ENCODE measurements at places on chromosomes 2 and 18. TPM values are rescaled to one million over a fixed set of nuclear protein-coding genes. Genes with fewer than 3 reads are reported as not detected.

Gene TUBA3E
- 80.0 TPM for total RNA-seq

Gene RPRD1A
- total RNA-seq = 45.5 TPM

Gene TFCP2L1
- total RNA-seq = 0.30 TPM

Gene PLEK
- 7.2 TPM for total RNA-seq

Gene MLPH
- 79.0 TPM for total RNA-seq

Gene UGT1A10
- total RNA-seq = not detected

Gene FHL2
- total RNA-seq = 1,619 TPM

Gene FSHR
- total RNA-seq = 0.14 TPM

Gene HOXD1
- total RNA-seq = not detected

Gene RPRM
- total RNA-seq = not detected

Gene COL4A3
- 5.5 TPM for total RNA-seq

Gene COL6A3
- 84.5 TPM for total RNA-seq

Gene FOXI3
- total RNA-seq = not detected

Gene SH3RF3
- total RNA-seq = 8.0 TPM

Gene NCKAP5
- total RNA-seq = 4.3 TPM

Gene ACADL
- 0.76 TPM for total RNA-seq

Gene LIMS2
- 260 TPM for total RNA-seq

Gene LCT
- total RNA-seq = not detected

Gene DES
- 13,356 TPM for total RNA-seq

Gene CYTIP
- 1.7 TPM for total RNA-seq

Gene FRZB
- 1.3 TPM for total RNA-seq

Gene PLA2R1
- total RNA-seq = 3.4 TPM

Gene CSRNP3
- 5.1 TPM for total RNA-seq

Gene PRSS56
- 0.11 TPM for total RNA-seq

Gene INPP1
- 16.0 TPM for total RNA-seq

Gene CHN1
- total RNA-seq = 11.7 TPM

Gene MYO7B
- 0.46 TPM for total RNA-seq

Gene M1AP
- total RNA-seq = not detected

Gene ST8SIA5
- total RNA-seq = 2.6 TPM

Gene HMSD
- total RNA-seq = not detected

Gene ZC3H6
- total RNA-seq = 16.1 TPM

Gene PAIP2B
- total RNA-seq = 64.9 TPM

Gene SP9
- total RNA-seq = not detected

Gene GKN2
- not detected for total RNA-seq

Gene ATP6V1C2
- total RNA-seq = 1.9 TPM

Gene GREB1
- 11.4 TPM for total RNA-seq

Gene BABAM2
- 53.0 TPM for total RNA-seq

Gene AQP12A
- total RNA-seq = not detected

Gene UGT1A9
- total RNA-seq = not detected

Gene SEPTIN10
- total RNA-seq = 56.2 TPM

Gene PSMA8
- 0.14 TPM for total RNA-seq

Gene SPC25
- 0.60 TPM for total RNA-seq

Gene DCDC2C
- total RNA-seq = not detected

Gene MARCO
- total RNA-seq = 19.7 TPM

Gene PRKRA
- 45.4 TPM for total RNA-seq

Gene SP140
- total RNA-seq = 0.32 TPM

Gene KCNG2
- not detected for total RNA-seq

Gene SIX3
- not detected for total RNA-seq

Gene DPYSL5
- total RNA-seq = not detected

Gene IL18R1
- 1.0 TPM for total RNA-seq

Gene COLEC12
- total RNA-seq = 9.9 TPM

Gene AKAIN1
- not detected for total RNA-seq

Gene XIRP2
- 298 TPM for total RNA-seq

Gene VIT
- 21.6 TPM for total RNA-seq

Gene GRB14
- 22.1 TPM for total RNA-seq

Gene PPP4R1
- 62.5 TPM for total RNA-seq

Gene ATP8B1
- total RNA-seq = 5.0 TPM

All from Right ventricle myocardium inferior (tissue), 1 donor.